ENCODE measurements at places on chromosomes 6 and 20. TPM values are rescaled to one million over a fixed set of nuclear protein-coding genes. Genes with fewer than 3 reads are reported as not detected.

The TRAPPC3L gene
- total RNA-seq, result not detected

The ZSCAN26 gene
- total RNA-seq, result 10.1 TPM

The ZNF165 gene
- total RNA-seq, result 6.1 TPM

The COL19A1 gene
- 0.26 TPM for total RNA-seq

DNA sequence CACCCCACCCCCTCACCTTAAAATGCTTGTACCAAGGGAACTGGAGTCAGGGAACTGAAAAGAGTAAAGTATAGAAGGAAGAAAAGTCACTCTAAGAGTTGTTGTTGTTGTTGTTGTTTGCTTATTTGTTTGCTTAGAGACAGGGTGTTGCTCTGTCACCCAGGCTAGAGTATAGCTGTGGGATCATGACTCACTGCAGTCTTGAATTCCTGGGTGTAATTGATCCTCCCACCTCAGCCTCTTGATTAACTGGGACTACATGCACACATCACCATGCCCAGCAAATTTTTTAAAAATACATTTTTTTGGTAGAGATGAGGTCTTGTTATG lies 681.6 kb upstream of the GJE1 start:
- no peaks in the 10 kb centered on the region for H3K4me1 ChIP-seq
- no peak overlapping the region for H3K4me3 ChIP-seq
- H3K27me3 ChIP-seq, result no peaks in the 10 kb centered on the region

All from activated T-cell treated with anti-CD3 and anti-CD28 coated beads, Interleukin-2, amount 50 U/mL, for 72 hours (primary cell).